Activated CD4-positive, alpha-beta memory T cell treated with anti-CD3 and anti-CD28 coated beads for 36 hours (primary cell): ENCODE measurements at places on chromosomes 12 and 14. TPM values are rescaled to one million over a fixed set of nuclear protein-coding genes. Genes with fewer than 3 reads are reported as not detected.

GRCh38 chr12:49094160-49094974 is at the start of gene DHH:
TSS of gene DHH (minus strand) at chr12:49094801. CDS start at chr12:49094512, 289 bp downstream.
- peaks cover 39% of the 10 kb centered on the region for H3K4me1 ChIP-seq
- peaks cover 7% of the 10 kb centered on the region for H3K36me3 ChIP-seq
- peaks cover 51% of the 10 kb centered on the region for H3K27me3 ChIP-seq
- no peak for DNase-seq
- no peak within 1 kb of the TSS for H3K27ac ChIP-seq

DNA sequence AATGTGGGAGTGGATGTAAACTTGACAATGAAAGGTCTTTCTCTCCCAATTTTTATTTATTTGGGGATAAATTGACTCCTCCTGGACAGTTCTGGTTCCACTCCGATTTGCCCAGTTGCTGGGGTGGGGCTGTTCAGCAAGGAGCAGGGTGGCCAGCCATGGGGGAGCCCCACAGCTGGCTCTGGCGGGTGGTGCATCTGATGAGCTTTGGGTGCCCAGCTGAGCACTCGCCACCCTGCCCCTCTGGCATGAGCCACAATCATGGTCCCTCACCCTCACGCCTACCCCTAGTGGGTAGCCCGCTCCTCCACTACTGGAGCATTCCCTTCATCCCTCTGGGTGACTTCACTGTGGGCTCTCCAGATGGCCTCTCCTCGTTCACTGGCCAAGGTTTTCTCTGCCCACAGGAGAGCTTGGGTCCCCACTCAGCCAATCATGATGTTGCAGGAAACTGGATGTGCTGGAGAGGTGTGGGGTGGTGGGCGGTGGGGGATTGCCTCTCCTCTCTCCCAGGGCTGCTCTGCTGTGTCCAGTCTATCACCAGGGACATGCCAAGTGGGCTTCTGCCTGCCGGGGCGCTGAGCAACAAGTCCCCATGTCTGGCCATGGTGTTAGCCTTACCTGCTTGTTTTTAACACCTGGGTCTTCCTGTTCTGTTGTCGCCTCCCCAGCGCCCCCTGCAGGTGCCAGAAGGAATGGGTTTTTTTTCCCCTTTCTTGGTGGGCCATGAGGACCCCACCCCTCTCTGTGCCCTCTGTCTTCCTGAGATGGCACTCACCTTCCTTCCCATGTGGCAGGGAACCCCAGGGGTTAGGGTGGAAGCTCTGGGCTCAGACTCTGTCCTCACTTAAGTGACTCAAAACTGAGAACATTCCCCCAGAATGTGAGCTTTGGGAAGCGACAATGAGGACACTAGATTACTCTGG is 3.4 kb downstream of the CYP46A1 start:
- no peaks in the 10 kb centered on the region for H3K36me3 ChIP-seq
- peaks cover 22% of the 10 kb centered on the region for H3K27me3 ChIP-seq
- DNase-seq, result peak; percentile 39
- H3K27ac ChIP-seq, result no peak overlapping the region
- no peak overlapping the region for H3K4me3 ChIP-seq
- H3K4me1 ChIP-seq, result peaks cover 5% of the 10 kb centered on the region

DNA sequence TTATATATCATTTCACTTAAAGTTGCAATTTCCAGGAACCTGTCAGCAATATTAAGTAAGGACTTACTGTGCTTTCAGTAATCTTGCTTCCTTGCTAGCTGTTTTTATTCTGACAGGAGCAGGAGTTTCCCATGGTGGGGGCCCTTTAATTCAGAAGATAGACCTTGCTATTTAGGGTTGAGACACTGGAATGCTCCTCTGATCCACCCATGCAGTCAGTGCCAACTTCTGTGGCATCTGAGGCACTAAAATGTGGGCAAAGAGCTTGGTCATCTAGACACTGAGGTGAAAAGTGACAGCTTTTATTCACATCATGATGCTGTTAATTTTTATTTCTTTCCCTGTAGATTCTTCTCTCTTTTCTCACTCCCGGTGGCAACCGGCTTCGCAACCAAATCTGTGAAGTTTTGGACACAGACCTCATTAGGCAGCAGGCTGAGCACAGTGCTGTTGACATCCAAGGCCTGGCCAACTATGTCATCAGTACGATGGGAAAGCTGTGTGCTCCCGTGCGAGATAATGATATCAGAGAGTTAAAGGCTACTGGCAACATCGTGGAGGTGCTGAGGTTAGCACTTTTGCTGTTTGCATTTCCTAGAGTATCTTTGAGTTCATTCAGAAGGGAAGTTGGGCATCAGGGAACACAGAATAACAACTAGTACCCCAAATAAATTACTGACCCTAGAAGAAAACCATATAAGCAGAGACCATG is 18.8 kb downstream of the TCP11L2 start:
- DNase-seq, result no peak
- H3K4me3 ChIP-seq, result no peak overlapping the region
- H3K27me3 ChIP-seq, result no peaks in the 10 kb centered on the region
- no peaks in the 10 kb centered on the region for H3K4me1 ChIP-seq

- H3K27ac ChIP-seq, result no peak overlapping the region
- no peaks in the 10 kb centered on the region for H3K4me1 ChIP-seq
- no peaks in the 10 kb centered on the region for H3K36me3 ChIP-seq
- H3K27me3 ChIP-seq, result no peaks in the 10 kb centered on the region
Measured at GRCh38 chr12:85759091-85759490, 77.1 kb downstream of the RASSF9 start.

- H3K36me3 ChIP-seq, result no peaks in the 10 kb centered on the region
- H3K4me3 ChIP-seq, result no peak overlapping the region
- peaks cover 1% of the 10 kb centered on the region for H3K27me3 ChIP-seq
- no peak for DNase-seq
Measured at GRCh38 chr12:124653169-124653931, 85.9 kb upstream of the NCOR2 start.

DNA sequence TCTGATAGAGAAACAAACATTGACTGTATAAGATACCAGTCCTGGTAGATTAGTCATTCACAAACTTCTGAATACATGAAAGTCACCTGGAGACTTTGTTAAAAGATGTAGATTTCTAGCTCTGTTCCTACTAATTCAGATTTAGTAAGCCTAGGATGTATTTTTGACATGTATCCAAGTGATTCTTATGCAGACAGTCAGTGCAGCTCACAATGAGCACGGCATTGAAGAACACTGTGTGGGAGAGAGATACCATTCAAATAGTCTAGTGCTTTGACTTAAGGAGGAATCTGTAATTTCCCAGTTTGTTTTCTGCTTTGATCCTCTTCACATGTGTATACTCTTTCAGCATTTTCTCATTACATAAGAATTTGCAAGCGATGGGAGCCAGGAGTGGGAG is 68.7 kb upstream of the STXBP6 start:
- H3K27me3 ChIP-seq, result peaks cover 2% of the 10 kb centered on the region
- no peak overlapping the region for H3K27ac ChIP-seq
- no peak overlapping the region for H3K4me3 ChIP-seq
- no peaks in the 10 kb centered on the region for H3K36me3 ChIP-seq

DNA sequence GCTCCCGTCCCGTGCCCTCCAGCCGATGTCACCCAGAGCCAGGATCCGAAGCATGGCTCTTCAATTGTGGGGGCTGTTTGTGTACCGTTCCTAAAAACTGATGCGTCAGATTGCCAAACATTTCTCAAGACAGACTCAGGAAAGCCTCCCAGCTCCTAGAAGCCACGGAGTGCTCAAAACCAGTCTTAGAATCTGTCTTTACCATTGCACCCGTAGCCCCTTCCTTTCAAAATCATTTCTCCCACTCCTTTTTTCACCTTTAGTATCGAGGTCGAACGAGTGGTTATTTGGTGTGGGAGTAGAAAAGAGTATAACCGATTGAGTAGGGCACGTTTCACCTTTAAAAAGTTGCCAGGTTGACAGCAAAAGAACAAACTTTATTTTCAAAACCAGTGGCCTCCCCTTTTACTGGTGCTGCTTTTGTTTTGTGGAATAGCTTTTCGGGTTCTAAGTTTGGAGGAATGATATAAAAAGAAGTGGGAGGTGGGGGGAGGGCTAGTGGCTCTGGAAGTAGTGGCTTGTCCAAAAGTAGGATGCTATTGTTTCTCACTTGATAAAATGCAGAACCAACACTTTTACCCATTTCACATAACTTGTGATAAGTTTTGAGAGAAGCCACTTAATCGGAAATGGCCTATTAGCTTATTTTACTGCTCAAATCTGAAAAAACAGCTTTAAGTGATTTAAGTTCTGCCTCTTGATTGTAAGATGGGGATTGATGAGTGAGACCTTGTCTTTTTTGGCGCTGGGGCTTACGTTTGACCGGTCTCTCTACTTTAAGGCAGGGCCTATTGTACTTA is 803 bp downstream of the STK38L start:
- H3K27me3 ChIP-seq, result no peaks in the 10 kb centered on the region
- peaks cover 40% of the 10 kb centered on the region for H3K4me1 ChIP-seq
- H3K27ac ChIP-seq, result peak overlapping the region; percentile 91
- peaks cover 3% of the 10 kb centered on the region for H3K36me3 ChIP-seq
- DNase-seq, result no peak

- H3K4me3 ChIP-seq, result no peak overlapping the region
- no peak overlapping the region for H3K27ac ChIP-seq
- DNase-seq, result no peak
Measured at GRCh38 chr12:95877622-95878021, 18.9 kb downstream of the SNRPF start.

DNA sequence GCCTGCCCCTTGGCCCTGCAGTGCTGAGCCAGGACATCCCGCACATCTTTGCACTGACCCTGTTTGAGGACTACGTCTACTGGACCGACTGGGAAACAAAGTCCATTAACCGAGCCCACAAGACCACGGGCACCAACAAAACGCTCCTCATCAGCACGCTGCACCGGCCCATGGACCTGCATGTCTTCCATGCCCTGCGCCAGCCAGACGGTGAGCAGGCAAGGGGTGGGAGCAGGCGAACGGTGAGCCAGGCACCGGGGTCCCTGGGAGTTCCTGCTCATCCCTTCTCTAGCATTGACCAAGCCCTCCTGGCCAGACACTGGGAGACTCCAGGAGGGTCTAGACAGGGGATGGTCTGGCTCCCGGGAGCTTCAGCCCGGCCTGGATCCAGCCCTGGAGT is 17.4 kb upstream of the NXPH4 start:
- no peak overlapping the region for H3K27ac ChIP-seq
- H3K27me3 ChIP-seq, result no peaks in the 10 kb centered on the region
- no peaks in the 10 kb centered on the region for H3K4me1 ChIP-seq
- H3K4me3 ChIP-seq, result no peak overlapping the region
- H3K36me3 ChIP-seq, result no peaks in the 10 kb centered on the region

DNA sequence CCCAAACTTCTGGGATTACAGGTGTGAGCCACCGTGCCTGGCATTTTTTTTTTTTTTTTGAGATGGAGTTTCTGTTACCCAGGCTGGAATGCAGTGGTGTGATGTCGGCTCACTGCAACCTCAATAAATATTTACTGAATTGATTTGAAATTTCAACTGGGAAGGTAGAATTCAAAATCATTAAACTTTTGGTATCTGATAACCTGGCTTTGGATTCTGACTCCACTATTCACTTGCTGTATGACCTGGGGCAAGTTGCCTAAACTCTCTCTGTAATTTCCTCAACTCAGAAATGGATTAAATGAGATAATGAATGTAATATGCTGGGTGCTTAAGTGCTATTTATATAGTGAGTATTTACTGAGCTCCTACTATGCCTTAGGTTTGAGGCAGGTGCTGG is 8.7 kb upstream of the METAP2 start:
- no peaks in the 10 kb centered on the region for H3K27me3 ChIP-seq
- no peak overlapping the region for H3K4me3 ChIP-seq
- H3K4me1 ChIP-seq, result no peaks in the 10 kb centered on the region
- DNase-seq, result no peak

GRCh38 chr12:49089821-49090773 is 4.5 kb downstream of the DHH start:
- peak overlapping the region; percentile 66 for H3K4me3 ChIP-seq
- H3K27me3 ChIP-seq, result peaks cover 57% of the 10 kb centered on the region
- peak; percentile 51 for DNase-seq
- H3K4me1 ChIP-seq, result peaks cover 55% of the 10 kb centered on the region
- H3K36me3 ChIP-seq, result no peaks in the 10 kb centered on the region
- H3K27ac ChIP-seq, result no peak overlapping the region

Gene RPL10L
- not detected for total RNA-seq

Gene GDF3
- total RNA-seq, result not detected

Gene SYT10
- total RNA-seq, result not detected

Gene CLEC2A
- not detected for total RNA-seq
